NCI-H1092 treated with DMSO at 0.1 percent for 48 hours (cell line): ENCODE measurements at places on chromosomes 13 and 19.

DNA sequence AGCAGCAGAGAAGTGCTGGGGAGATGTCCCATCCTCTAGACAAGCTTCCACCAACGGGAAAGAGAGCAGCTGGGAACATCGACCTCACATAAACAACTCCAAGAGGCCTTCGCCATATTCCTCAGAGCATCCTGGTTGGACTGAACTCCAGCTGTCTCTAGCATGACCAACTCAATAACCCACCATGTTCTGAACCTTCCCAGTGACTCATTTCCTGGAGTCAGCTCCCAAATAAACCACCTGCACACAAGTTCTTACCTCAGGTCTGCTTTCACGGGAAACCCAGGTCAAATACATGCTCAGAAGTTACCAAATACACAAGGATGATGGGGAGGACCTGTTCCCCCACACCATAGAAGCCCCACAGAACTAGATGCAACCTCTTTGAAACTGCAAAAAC lies 878.5 kb downstream of the UQCRFS1 start:
- no peak for DNase-seq

DNA sequence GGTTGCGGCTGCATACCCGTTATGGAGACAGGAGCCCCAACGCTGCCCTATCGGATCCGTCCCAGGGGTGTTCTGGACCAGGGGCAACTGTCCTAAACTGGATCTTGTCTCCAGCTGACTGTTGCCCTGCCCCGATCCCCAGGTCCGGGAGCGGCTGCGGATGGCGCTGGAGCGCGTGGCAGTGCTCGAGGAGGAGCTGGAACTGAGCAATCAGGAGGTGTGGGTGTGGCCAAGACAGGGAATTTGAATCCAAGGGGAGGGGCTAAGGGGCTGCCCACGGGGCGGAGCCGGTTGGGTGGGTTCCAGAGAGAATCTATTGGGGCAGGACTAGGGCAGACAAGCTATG lies 9.9 kb downstream of the PPFIA3 start:
- DNase-seq, result no peak

- DNase-seq, result no peak
Observed at GRCh38 chr13:95982144-95982543, 71.1 kb downstream of the UGGT2 start.

- DNase-seq, result no peak
Observed at GRCh38 chr13:45933203-45933908, 81.8 kb upstream of the SIAH3 start.

- DNase-seq, result no peak
Observed at GRCh38 chr13:50203256-50203941, 188.2 kb downstream of the KCNRG start.

- DNase-seq, result no peak
Observed at GRCh38 chr13:33134213-33134612, 118.0 kb downstream of the KL start.

DNA sequence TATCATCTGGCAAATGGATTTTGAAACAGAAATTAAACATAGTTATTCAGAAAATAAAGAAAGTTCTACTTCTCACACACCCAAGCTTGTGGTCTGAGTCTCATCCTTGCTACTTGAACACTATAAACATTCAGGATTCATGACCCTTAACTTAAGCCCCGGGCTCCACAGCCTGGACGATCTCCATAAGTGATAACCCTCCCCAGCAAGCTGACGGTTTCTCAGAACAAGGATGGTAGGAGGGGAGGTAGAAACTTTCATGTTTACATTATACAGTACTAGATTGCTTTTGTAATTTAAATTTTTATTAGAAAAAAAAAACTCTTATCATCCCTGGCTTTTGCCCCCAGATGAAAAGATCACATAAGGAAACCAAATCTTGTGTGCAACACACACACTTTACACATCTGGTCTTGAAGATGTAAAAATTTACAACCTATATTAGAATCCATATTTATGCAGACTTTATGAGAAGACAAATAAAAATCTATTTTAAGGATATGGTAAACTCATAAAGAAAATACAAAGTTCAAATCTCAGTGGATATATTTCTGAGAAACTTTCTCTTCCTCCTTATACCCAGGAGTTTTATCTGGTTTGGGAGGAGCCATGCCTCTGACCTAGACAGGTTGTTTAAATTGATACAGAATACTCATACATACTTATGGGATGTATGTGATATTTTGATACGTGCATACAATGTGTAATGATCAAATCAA lies 20.0 kb upstream of the ATP12A start:
- no peak for DNase-seq

DNA sequence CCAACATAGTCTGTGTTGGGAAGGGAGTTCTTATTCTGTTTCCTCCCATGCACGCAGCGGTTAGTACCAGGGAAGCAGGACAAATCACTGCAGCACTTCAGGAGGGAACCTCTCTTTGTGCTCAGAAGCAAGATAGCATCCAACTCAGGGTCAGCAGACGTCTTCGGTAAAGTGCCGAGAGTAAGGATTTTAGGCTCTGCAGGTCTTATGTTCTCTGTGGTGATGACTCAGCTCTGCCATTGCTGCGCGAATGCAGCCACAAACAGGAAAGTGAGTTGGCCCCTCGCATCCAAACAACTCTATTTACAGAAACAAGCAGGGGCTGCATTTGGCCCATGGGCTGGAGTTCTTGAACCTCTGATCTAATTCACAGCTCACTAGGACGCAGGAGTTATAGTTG lies 122.1 kb upstream of the SPATA13 start:
- DNase-seq, result no peak

- no peak for DNase-seq
Observed at GRCh38 chr19:29886586-29886985, 55.5 kb upstream of the URI1 start.

GRCh38 chr19:45115809-45116615 lies 23.0 kb downstream of the PPP1R37 start:
- DNase-seq, result peak; percentile 27

- no peak for DNase-seq
Observed at GRCh38 chr19:35696835-35697234, 7.5 kb upstream of the ZBTB32 start.

GRCh38 chr13:52405369-52405766 lies 604 bp downstream of the THSD1 start:
- DNase-seq, result no peak

DNA sequence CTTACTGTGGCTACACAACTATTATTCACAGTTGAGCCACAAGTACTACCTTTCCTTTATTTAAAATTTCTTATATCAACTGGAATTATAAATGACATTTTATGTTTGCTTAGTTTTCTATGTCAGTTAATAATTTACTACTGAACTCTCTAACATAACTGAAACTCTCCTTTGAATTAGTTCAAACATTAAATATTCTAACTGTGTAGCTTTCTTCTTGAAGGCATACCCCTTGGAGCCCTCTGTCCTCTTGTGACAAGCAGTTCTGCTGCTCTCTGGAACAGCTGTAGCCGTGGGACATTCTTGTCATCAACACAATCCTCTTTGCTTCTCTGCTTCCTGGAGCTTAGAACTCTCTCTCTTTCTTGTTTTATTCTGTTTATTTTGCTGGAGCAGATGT lies 244.8 kb downstream of the NHLRC3 start:
- DNase-seq, result no peak

DNA sequence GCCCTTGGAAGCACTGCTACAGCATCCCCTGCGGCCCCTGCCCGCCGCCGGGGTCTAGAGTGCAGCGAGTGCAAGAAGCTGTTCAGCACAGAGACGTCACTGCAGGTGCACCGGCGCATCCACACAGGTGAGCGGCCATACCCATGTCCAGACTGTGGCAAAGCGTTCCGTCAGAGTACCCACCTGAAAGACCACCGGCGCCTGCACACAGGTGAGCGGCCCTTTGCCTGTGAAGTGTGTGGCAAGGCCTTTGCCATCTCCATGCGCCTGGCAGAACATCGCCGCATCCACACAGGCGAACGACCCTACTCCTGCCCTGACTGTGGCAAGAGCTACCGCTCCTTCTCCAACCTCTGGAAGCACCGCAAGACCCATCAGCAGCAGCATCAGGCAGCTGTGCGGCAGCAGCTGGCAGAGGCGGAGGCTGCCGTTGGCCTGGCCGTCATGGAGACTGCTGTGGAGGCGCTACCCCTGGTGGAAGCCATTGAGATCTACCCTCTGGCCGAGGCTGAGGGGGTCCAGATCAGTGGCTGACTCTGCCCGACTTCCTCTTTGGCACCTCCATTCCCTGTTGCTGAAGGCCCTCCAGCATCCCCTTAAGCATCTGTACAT lies 4.9 kb downstream of the ZNF574 start:
- no peak for DNase-seq

- DNase-seq, result no peak
Observed at GRCh38 chr13:107842562-107843180, 372.7 kb downstream of the LIG4 start.

- no peak for DNase-seq
Observed at GRCh38 chr19:52391135-52391534, 6.5 kb upstream of the ZNF528 start.

DNA sequence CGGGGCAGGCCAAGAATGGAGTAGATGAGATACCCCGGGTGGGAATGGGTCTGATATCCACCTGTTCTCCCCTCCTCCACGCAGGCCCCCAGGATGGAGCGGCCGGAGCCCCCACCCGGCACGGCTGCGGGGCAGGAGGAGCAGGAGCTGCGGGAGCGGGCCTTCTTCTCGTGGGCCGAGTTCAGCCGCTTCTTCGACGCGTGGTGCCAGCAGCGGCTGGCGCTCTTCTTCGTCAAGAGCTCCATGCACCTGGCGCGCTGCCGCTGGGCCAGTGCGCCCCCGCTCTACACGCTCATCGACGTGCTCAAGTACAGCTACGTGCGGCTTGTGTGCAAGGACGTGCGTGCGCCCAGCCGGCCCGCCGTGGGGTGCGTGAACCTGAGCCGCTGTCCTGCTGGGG lies 1.2 kb downstream of the ZSWIM9 start:
- peak; percentile 25 for DNase-seq
